Activated CD4-positive, alpha-beta T cell treated with anti-CD3 and anti-CD28 coated beads for 48 hours (primary cell): ENCODE measurements at places on chromosomes 6 and 20.

DNA sequence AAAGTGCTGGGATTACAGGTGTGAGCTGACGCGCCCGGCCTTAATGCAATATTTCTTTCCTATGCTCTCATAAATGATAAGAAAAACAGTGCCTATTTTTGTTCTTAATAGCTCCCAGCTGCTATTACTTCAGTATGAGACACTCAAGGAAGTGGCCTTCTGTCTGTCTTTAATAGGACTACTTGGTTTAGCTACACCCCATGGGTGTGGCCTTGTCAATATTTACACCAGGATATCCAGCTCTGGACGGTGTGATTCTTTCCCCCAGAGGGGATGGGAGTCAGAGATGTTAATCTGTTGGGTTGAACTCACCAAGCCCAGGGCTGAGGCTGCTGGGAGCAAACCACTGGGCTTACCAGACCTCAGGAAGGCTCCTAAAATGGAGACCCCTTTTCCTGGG lies 134.2 kb downstream of the CEP57L1 start:
- no peak for DNase-seq

DNA sequence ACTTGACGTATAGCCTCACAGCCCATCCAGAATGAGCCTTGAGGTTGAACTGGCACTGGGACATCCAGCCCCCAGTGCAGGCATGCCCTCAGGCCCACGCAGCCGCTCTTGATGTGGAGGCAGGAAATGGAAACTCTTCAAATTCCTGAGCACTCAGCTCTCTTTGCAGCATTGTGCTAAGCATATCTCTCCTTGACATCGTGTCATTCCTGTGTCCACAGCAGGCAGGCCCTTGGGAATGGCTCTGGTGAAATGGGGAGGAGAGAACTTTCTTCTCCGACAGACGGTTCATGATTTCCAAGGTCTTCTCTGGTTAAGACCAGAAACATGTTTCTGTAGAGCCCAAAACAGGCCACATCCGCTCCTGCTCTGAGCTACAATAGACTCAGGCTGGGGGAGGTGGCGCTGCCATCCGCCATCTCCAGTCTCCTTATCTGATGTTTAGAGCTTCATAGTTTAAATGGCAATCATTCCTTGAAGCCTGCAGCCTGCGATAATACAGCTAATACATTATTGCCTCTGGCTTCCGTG lies 248.8 kb downstream of the CDH4 start:
- DNase-seq, result peak; percentile 35

GRCh38 chr20:23248461-23248882 lies 102.1 kb upstream of the NXT1 start:
- no peak for DNase-seq

GRCh38 chr20:52231230-52231746 lies 39.7 kb upstream of the ZFP64 start:
- DNase-seq, result no peak

DNA sequence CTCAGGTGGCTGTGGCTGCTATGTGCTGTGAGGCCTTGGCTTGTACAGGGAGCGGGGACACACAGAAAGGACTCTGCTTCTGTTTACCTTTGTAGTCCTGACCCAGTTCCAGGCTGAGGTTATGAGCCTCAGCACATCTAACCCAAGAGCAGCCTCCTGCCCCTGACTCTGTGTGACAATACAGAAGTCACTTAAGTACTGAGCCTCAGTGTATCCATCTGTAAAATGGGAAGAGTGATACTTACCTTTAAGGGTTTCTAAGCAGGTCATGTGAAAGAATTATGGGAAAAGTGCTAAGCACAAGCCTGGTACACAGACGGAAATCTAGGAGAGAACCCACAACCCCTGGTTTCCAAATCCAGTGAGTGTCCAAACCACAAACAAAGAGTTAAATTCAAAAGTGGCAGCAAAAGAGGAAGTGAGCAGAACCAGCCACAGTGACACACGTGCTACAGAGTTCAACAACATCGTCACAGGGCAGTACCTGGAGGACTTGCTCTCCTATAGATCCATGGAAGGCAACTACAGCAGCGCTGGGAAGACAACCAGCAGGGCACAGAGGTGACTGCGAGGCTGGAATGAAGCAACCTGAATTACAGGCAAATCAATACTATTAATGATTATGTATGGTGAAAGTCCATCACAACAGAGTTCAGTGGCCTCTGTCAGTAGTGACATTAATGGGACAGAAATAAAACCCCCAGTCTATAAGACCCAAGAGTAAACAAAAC lies 12.5 kb downstream of the TRIM26 start:
- DNase-seq, result no peak

GRCh38 chr6:20341564-20341963 lies 60.1 kb upstream of the E2F3 start:
- no peak for DNase-seq

- no peak for DNase-seq
These were observed 584.2 kb downstream of the CD109 start for GRCh38 chr6:74280130-74280692.

- no peak for DNase-seq
These were observed 211.4 kb downstream of the ARHGAP18 start for GRCh38 chr6:129498541-129498940.

GRCh38 chr20:45008521-45009049 lies 42.3 kb downstream of the STK4 start:
- DNase-seq, result no peak

GRCh38 chr20:58593880-58594638 lies 57.0 kb upstream of the STX16 start:
- no peak for DNase-seq

GRCh38 chr6:142014515-142014914 lies 118.2 kb upstream of the GJE1 start:
- no peak for DNase-seq

GRCh38 chr20:40160097-40160550 lies 528.9 kb downstream of the MAFB start:
- peak; percentile 29 for DNase-seq

GRCh38 chr6:82521369-82521768 lies 157.8 kb downstream of the TPBG start:
- no peak for DNase-seq

DNA sequence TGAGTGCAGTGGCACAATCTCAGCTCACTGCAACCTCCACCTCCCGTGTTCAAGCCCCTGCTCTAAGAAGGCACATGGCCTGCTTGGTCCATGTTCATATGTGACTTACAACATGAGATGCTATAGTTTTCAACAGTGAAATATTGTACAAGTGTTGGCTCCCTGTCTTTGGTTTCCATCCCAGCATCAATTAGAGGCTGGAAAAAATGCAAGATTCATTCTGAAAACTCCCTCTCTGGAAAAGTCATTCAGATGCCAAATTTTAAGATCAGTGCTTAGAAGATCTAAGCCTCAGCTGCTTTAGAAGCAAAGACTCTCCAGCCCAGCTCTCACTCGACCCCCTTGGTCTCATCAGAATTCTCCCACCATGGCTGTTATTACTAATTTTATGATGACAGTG lies 398.9 kb downstream of the KIF16B start:
- DNase-seq, result no peak

DNA sequence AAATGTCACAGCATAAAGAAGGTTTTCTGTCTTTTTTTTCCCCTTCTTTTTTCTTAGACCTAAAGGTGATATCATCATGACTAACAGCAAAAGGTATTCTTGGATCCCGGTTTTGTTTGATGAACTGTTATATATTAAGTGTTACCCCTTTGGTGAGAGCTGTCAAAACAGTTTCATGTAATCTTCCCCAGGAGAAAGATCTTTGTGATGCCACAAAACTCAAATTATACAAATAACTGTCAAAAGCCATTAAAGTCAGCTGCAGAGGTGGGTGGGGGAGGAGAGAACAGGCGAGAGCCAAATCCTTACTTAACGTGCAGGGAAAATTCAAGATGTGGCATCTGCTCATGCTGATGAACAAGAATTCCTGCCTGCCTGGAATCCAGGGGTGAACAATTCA lies 258.2 kb downstream of the BMP7 start:
- DNase-seq, result no peak

- DNase-seq, result no peak
These were observed 136.9 kb downstream of the CD83 start for GRCh38 chr6:14254505-14254904.

- DNase-seq, result no peak
These were observed 3.0 kb downstream of the CSNK2A1 start for GRCh38 chr20:540391-541201.

GRCh38 chr6:116292553-116292952 lies 12.8 kb upstream of the TSPYL1 start:
- DNase-seq, result no peak

- no peak for DNase-seq
These were observed 34.1 kb downstream of the SLC2A4RG start for GRCh38 chr20:63773571-63774241.

GRCh38 chr6:85250586-85251220 lies 199.2 kb upstream of the NT5E start:
- DNase-seq, result no peak

GRCh38 chr20:62782893-62783278 lies 13.4 kb upstream of the MRGBP start:
- no peak for DNase-seq

DNA sequence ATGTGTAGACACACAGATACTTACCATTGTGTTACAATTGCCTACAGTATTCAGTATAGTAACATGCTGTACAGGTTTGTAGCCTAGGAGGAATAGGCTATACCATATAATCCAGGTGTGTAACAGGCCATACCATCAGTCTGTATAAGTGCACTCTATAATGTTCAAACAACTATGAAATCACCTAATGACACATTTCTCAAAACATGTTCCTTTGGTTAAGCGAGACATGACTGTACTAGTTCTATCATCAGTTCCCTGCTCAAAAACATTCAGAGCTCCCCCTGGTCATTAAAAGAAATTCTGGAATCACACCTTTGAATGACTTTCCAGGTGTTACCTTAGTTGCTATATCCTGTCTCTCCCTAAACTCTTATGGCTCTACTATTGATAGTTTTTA lies 70.4 kb upstream of the SLC2A12 start:
- no peak for DNase-seq

- DNase-seq, result no peak
These were observed 33.2 kb downstream of the PHACTR1 start for GRCh38 chr6:12749531-12750379.

- no peak for DNase-seq
These were observed 90.6 kb upstream of the NAA20 start for GRCh38 chr20:19926591-19926990.

- no peak for DNase-seq
These were observed 396.7 kb downstream of the HACE1 start for GRCh38 chr6:104462811-104463599.

- DNase-seq, result no peak
These were observed 157.1 kb upstream of the CENPW start for GRCh38 chr6:126182650-126183311.

- no peak for DNase-seq
These were observed 60.0 kb downstream of the SYTL3 start for GRCh38 chr6:158709809-158710208.

- no peak for DNase-seq
These were observed 39.0 kb upstream of the ANGPT4 start for GRCh38 chr20:955111-955510.

DNA sequence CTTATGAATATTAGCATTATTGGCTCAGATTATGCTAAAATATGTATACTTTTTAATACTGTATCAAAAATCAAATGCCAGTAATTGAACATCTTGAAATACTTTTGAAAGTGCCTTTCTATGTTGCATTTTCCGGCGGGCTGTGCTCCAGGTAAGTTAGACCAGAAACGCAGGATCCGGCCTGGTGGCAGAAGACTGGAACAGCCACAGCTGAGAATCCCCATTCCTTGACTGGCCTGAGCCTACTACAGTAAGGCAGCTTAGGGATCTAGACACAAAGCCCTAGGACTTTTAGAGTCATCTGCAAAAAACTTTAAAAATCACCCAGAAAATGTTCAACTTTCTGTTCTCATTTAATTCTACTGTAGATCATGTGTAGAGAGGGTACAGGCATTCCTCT lies 138.8 kb upstream of the C6orf118 start:
- DNase-seq, result no peak

DNA sequence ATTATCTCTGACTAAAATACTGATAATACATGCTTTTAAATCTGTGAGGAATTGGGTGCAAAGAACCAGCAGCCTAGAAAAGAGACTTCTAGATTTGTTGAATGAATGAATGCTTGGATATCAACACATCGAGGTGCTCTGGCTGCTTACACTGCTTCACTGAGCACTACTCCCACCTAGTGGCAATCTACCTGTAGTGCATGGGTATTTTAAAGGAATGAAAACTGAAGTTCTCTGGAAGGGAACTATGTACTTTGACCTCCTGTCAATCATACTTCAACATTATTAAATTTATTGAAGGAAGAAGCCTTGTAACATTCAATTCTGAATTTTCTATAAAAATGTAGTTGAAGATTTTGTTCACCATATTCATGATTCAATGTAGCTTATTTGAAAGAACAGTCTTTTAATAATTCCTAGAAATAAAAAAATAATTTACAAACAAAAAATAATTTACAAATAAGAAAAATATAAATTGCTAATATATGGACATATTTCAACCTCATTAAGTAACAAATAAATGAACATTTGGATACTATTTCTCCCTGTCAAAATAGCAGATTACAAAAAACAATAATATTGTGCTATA lies 111.2 kb upstream of the MMS22L start:
- peak; percentile 51 for DNase-seq

- DNase-seq, result no peak
These were observed 11.2 kb downstream of the TFEB start for GRCh38 chr6:41724228-41724580.

GRCh38 chr6:88663801-88664200 lies 299.6 kb downstream of the RNGTT start:
- DNase-seq, result no peak

- no peak for DNase-seq
These were observed 14.6 kb upstream of the GPR63 start for GRCh38 chr6:96851858-96852257.

DNA sequence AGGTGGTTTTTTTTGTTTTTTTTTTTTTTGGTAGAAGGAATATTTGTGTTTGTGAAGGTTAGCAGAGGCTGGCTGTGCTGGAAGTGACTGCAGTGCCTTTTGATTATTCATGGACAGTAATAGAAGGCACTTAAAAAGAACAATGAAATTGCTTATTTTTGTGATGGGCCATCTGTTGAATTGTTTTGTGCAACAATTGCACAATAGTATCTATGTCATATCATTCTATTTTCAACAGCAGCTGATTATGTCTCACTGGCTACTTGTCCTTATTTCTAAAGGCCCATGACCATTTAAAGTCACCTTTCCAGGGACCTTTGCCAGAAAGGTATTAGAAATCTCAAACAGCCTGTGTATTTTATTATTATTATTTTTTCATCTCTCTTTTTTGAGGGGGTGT lies 70.6 kb downstream of the AFG1L start:
- DNase-seq, result no peak

DNA sequence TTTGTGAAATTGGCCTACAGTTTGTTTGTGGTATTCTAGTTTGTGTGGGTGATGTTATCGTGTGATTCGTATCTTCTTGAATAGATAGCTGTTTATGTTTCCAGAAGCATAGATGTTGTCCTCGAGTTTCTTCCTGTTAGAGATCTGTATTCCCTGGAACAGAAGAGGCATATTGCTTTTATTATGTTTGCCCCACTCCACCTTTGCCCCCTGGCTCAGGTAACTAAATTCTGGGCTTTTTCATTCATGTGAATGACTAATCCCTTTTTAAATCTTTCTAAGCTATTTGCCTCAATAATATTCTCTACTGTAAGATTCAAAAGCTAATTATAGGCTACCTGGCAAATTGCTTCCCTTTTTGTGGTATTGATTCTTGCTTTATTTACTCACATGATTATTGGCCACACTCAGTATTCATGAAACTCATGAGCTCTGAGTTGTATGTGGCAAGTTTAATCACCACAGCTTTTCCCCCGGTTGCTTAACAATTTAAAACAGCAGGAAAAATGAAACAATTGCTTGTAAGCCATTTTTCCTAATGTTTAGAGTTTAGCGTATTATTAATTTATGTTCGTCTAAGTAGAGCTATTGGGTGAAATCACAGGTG lies 12.6 kb downstream of the RNF217 start:
- no peak for DNase-seq

- no peak for DNase-seq
These were observed 18.2 kb upstream of the CEP85L start for GRCh38 chr6:118669561-118669960.
